ENCODE measurements at places on chromosomes 2 and 18. TPM values are rescaled to one million over a fixed set of nuclear protein-coding genes. Genes with fewer than 3 reads are reported as not detected.

KIDINS220 gene
- total RNA-seq, result 36.5 TPM

VPS54 gene
- 17.3 TPM for total RNA-seq

ZEB2 gene
- total RNA-seq, result 1.2 TPM

MRO gene
- total RNA-seq, result not detected

ADD2 gene
- 18.6 TPM for total RNA-seq

ONECUT2 gene
- not detected for total RNA-seq

C2orf15 gene
- 0.79 TPM for total RNA-seq

BUB1 gene
- 82.2 TPM for total RNA-seq
